A673 (cell line): ENCODE measurements at places on chromosomes 12 and 14.

DNA sequence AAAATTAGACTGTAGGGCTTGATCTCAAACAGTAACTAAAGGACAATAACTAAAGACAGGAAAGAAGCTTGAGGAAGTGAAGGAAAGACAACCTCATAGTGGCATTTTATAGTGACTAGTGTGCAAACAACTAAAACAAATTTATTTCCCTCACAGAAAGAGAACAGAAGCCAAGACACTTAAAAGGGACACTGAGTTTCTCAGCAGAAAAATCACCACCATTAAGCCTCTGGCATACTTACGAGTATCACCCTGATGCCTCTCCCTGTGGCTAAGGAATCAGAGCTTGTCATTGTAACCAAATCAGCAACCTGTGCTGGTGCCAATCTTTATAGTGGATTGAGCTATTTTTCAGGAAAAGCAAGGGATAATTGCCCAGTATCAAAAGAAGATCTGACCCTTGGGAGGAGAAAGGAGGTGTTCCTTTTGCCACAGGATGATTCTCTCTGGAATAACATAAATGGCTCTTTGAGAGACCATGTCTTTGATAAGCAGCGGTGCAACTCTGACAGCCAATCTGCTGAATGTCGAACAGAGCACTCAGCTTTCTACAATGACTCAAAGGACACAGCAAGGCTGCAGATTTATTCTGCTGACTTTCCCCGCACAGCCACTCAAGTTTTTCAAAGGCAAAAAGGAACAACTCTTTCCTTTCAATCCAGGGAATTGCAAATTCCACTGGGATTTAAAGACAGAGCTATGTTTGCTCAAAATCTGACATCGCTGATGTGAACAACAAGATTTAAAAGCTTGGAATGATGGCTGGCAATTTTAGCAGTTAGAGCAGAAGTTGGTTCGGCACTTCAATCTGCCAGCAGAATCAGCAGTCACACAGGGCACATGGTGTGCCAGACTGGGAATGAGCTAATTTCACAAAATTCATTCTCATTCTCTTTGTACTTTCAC lies 34.6 kb downstream of the ATF7 start:
- DNase-seq: no peak

GRCh38 chr12:128813883-128814282 lies 9.9 kb downstream of the SLC15A4 start:
- DNase-seq: no peak

- DNase-seq: no peak
Observed at GRCh38 chr12:46043972-46044520, 53.7 kb upstream of the SCAF11 start.

DNA sequence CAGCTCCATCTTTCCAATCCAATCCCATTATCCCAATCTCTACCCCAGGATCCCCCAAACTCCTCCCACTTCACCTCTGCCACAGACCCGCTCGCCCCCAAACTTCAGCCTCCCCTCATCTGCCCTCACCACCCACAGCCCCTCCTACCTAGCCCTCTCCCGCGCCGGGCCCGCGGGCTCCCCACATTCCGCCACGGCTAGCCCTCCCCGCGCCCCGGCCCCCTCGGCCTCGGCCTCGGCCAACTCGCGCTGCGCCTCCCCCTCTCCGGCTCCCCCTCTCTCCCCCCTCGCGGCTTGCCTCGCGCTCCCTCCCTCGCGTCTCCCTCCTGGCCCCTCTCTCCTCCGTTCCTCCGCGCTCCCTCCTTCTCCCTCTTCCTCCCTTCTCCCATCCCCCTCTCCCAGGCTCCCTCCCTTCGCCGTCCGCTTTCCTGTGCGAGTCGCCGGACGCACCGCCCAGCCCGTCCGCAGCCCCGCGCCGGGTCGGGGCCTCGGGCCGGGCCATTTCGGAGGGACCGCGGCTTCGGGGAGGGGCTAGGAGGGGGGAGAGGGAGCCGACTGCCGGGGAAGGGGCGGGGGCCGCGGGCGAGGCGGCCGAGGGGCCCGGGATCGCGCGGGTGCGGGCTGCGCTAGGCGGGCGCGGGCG lies at the start of gene ATN1:
TSS of gene ATN1 (plus strand) at position 581 of the 643 bp plus-strand sequence. CDS start 6,043 bp downstream, outside the sequence.
- DNase-seq: peak; percentile 83
